ENCODE measurements at places on chromosomes 16 and 17. TPM values are rescaled to one million over a fixed set of nuclear protein-coding genes. Genes with fewer than 3 reads are reported as not detected.

Gene MAP1LC3B
- total RNA-seq: 72.7 TPM

- H3K4me3 ChIP-seq: no peak overlapping the region
- H3K36me3 ChIP-seq: no peaks in the 10 kb centered on the region
- H3K27ac ChIP-seq: no peak overlapping the region
- no peaks in the 10 kb centered on the region for H3K4me1 ChIP-seq
- DNase-seq: no peak
Measured at GRCh38 chr16:83365166-83365565, 442.6 kb upstream of the HSBP1 start.

- peak; percentile 70 for DNase-seq
- H3K4me3 ChIP-seq: peak overlapping the region; percentile 88
- peaks cover 3% of the 10 kb centered on the region for H3K36me3 ChIP-seq
- no peaks in the 10 kb centered on the region for H3K27me3 ChIP-seq
Measured at GRCh38 chr17:42980766-42981397, 517 bp downstream of the RUNDC1 start.

DNA sequence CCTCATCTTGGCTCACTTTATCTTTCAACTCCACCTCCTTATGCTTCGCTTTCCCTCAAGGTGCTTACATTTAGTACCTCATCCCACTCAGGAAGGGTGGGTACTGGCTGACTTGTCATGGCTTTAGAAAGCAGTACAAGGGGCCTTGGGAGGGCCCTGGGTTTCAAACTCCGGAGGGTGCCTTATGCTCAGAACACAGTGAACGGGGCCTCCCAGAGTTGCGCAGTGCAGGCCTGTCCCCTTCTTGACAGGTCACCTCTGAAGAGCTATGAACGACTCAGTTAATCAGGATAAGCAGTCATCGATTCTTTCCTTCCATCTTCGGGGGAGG is 6.0 kb downstream of the COG1 start:
- peaks cover 17% of the 10 kb centered on the region for H3K36me3 ChIP-seq
- H3K27ac ChIP-seq: no peak overlapping the region
- no peaks in the 10 kb centered on the region for H3K27me3 ChIP-seq
- DNase-seq: no peak

GRCh38 chr16:29920288-29921033 is 5.6 kb downstream of the KCTD13 start:
- H3K27me3 ChIP-seq: no peaks in the 10 kb centered on the region
- H3K36me3 ChIP-seq: peaks cover 6% of the 10 kb centered on the region
- peaks cover 7% of the 10 kb centered on the region for H3K4me1 ChIP-seq
- no peak overlapping the region for H3K27ac ChIP-seq

DNA sequence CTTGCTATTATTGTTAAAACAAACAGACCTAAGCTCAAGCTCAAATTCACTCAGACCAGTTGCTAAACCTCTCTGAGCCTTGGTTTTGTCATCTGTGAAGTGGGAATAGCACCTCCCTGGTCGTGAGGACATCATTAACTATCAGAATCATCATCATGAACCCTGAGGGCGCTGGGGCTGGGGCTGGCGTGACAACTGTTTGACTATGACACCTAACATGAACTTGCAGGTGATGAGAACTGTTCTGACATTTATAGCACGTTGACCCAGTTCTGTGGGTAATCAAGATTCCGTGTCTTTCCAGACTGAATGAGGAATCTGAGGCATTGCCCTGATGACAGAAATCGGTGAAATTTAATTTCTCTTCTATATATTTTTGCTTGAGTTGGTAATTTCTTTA is 71.3 kb upstream of the CDH5 start:
- H3K27ac ChIP-seq: no peak overlapping the region
- no peak overlapping the region for H3K4me3 ChIP-seq
- H3K4me1 ChIP-seq: peaks cover 3% of the 10 kb centered on the region

DNA sequence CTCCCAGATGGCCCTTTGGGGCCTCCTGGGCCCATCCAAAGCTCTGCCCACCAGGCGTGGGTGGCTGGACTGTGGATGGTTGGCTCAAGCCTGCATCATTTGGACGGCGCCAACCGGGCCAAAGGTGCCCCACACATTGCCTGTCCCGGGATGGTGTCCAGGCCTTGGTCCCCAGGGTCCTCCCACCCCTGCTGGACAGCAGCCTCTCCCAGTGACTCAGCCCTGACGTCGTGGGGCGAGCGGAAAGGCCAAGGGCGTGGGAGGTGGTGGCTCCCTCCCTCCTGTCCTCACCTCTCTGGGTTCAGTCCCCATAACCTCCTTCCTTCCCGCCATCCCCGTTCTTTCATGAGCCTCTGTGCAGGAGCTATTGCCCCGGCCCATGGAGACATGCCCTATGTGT is 42.1 kb upstream of the DLX4 start:
- H3K27ac ChIP-seq: no peak overlapping the region
- no peak overlapping the region for H3K4me3 ChIP-seq
- DNase-seq: no peak
- H3K27me3 ChIP-seq: no peaks in the 10 kb centered on the region
- H3K36me3 ChIP-seq: no peaks in the 10 kb centered on the region

Measured in B cell (primary cell).